Islet precursor cell (in vitro differentiated cells): ENCODE measurements at places on chromosomes 5 and 9.

DNA sequence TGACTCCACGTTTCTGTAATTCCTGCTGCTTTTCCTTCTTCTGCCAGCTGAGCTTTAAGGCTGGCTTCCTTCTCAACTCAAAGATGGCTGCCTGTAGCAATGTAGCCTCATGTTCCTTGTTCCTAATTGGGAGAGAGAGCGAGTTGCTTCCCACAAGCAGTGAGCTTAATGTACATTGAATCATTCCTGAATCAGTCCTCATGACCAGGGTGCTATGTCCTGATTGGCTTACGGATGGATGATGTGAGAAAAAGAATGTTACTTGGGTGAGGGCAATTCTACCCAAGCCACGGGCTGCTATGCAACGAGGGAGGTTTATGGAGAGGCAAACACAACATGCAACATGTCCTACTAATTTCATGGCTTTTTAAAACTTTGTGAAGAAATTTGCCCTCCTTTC lies 356.2 kb downstream of the RASEF start:
- DNase-seq = no peak

DNA sequence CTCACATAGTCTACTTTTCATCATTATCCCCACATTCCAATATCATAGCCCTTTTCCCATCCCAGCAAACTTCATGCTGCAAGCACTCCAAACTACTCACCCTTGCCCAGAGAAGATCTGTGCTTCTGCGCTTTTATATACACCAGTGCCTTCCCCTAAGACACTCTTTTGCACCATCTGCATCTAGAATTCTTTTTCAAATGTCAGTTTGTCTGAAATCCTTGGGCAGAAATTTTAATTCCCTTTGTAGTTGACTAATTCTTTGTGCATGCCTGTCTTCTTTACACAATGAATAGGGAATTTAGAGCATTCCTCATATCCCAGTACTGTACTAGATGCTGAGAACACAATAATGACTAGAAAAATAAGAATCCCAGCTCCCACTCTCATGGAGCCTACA lies 298.9 kb downstream of the KCNN2 start:
- DNase-seq = no peak

GRCh38 chr5:169921384-169921783 lies 58.9 kb downstream of the INSYN2B start:
- no peak for DNase-seq

DNA sequence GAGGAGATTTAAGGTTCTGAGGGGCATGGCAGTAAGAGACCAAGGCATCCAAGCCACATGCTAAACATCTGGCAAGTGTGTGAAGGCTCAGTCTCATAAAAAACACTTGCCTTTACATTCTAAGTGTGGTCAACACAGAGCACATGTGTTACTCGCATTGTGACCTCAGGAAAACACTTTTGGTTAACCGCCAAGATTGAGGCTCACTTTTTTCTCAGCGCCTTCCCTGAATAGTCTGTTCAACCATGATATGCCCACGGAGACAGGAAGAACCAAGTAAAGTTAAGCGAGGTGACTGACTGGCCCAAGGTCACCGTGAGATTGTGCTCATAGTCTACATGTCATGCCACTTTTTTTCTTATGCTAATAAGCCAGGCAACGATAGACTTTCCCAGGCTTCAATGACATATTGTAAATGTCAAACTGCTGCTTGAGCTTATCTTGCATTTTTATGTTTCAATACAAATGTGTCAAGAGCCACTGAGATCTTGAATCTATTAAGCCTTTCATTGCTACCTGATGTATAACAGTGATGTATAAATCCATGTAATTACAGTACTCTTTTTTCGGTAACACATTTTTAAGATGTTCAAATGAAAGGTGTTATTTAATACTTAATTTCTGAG lies 21.1 kb upstream of the IL9 start:
- DNase-seq = no peak

DNA sequence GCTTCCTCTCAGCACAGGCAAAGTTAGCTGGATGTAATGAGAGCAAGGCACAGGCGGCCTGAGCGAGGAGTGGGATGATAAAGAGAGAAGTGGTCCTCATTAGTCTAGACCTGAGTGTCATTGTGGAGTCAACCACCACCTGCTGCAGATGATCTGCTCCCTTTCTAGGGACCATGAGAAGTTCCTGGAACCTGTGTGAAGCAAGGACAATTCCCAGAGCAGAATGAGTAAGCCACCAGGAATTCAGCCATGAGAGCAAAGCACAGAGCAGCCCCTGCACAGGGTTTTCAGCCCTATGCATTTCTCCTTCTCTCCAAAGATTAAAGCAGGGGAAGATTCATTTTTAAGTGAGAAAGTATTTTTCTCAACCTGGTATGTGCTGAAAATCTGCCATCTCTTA lies 146.8 kb upstream of the SPEF2 start:
- peak; percentile 80 for DNase-seq

- DNase-seq = peak; percentile 6
Observed at GRCh38 chr9:114779352-114779845, 26.4 kb downstream of the TNFSF15 start.

DNA sequence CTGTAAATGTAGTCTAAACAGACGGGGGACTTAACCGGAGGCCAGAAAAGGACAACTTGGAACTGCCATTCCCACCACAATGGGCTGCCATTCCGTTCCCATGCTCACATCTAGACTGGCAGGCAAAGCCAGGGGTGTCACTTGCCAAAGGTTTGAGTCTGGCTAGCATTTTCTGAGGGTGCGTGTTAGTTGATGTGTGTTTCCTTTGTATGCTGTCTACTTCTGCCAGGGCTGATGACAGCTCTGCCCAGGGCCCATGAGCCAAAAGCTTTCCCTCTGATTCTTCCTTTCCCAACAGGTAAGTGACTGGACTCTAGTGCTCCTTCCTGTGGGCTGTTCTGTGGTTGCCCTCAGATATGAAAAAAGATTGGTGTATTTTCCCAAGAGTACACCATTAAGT lies 68.0 kb downstream of the ZNF608 start:
- no peak for DNase-seq

DNA sequence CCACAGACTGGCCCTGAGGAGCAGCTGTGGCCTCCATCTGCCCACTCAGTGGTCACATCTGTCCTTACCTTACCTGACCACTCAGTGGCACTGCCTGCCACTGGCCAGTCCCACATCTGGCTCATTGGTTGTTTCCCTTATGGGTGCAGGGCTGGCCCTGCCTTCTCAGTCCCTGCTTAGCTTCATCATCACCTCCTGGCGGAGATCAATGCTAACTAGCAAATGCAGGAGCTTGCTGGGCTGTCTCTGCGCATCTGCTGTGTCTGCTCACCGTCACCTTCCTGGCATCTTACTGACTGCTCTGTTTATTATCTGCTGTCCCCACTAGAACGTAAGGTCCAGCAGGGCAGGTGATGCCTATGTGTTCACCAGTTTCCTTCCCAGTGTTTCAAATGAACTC lies 356.9 kb downstream of the SEMA5A start:
- DNase-seq = peak; percentile 64

- DNase-seq = peak; percentile 43
Observed at GRCh38 chr9:126113756-126114408, 212.7 kb upstream of the MVB12B start.

GRCh38 chr5:40491644-40492043 lies 188.1 kb upstream of the PTGER4 start:
- peak; percentile 56 for DNase-seq

GRCh38 chr5:133487093-133487492 lies 125.2 kb downstream of the FSTL4 start:
- peak; percentile 33 for DNase-seq

GRCh38 chr5:113806250-113806649 lies 292.8 kb downstream of the YTHDC2 start:
- no peak for DNase-seq

DNA sequence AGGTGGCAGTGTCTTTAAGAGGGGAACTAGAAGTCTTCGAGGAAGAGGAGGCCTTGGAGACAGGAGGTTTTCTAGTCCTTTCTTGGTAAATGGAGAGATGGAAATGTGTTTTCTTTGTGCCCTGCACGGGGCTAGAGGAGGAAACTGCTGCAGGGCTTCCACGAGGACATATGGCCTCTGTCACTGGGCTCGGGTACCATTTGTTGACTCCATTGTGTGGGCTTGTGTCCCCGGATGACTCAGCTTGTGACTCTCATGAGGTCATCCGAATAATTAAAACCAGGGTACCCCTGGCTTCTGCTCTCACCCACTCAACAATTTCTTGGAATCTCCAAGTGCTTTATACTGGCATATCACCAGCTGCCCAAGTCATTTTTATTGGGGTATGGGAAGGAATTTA lies 261.7 kb downstream of the KIF4B start:
- DNase-seq = no peak

GRCh38 chr9:97766610-97767009 lies 69.5 kb upstream of the XPA start:
- no peak for DNase-seq

- peak; percentile 65 for DNase-seq
Observed at GRCh38 chr9:116238225-116238624, 84.6 kb downstream of the PAPPA start.

DNA sequence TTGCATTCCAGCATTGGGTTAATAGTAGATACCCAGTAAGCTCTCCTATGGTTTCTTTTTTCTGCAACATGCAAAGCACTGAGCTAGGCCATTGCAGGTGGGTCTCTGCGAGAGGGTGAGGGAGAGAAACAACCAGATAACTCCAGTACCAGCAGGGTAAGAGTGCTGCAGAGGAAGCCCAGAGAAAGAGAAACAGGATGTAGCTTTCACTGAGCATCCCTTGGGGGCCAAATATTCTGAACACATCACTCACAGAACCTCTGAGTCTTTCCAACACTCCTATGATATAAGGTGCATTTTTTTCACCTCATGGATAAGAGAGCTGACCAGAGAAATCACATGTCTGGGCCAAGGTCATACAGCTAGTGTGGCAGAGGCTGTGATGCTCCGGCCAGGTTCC lies 76.7 kb downstream of the TRIM32 start:
- DNase-seq = no peak

DNA sequence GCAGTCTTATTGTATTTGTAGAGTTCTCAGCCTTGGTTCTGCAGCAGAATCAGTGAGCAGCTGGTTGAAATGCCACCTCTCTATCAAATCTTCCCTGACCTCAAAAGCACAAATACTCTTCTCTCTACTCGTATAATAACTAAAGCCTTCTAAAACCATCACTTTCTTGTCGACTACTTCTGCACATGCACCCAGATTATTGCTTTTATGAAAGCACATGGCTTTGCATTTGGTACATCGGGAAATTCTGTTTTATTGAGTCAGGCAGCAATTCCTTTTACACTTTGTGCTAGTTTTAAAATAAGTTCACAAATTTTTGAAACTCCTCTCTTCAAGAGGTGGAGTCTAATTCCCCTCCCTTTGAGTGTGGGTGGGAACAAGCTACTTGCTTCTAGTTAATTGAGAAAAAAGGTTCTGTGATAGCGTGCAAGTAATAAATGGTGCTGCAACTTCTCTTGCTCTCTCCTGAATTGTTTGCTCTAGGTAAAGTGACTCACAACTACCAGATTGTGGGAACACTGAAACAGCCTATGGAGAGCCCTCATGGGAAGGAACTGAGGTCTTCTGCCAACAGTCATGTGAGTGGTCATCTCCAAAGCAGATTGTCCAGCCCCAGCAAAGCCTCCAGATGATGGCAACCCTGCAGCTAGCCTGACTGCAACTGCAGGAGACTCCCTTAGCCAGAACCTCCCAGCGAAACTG lies 66.0 kb upstream of the TAF1L start:
- DNase-seq = no peak

DNA sequence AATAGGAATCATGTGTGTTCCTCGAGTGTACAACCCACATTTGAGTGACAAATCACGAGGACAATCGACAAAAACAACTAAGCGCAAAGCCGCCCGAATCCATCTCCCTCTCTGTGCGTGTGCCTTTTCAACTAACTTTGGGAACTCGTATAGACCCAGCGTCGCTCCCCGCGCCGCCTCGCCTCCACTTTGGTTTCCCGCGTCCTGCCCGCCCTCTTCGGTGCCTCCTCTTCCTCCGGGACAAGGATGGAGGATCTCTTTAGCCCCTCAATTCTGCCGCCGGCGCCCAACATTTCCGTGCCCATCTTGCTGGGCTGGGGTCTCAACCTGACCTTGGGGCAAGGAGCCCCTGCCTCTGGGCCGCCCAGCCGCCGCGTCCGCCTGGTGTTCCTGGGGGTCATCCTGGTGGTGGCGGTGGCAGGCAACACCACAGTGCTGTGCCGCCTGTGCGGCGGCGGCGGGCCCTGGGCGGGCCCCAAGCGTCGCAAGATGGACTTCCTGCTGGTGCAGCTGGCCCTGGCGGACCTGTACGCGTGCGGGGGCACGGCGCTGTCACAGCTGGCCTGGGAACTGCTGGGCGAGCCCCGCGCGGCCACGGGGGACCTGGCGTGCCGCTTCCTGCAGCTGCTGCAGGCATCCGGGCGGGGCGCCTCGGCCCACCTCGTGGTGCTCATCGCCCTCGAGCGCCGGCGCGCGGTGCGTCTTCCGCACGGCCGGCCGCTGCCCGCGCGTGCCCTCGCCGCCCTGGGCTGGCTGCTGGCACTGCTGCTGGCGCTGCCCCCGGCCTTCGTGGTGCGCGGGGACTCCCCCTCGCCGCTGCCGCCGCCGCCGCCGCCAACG lies at the start of gene GPR150:
GPR150 (plus strand) TSS at position 58 of the 840 bp plus-strand sequence; CDS start at position 247, 189 bp downstream.
- peak; percentile 74 for DNase-seq

DNA sequence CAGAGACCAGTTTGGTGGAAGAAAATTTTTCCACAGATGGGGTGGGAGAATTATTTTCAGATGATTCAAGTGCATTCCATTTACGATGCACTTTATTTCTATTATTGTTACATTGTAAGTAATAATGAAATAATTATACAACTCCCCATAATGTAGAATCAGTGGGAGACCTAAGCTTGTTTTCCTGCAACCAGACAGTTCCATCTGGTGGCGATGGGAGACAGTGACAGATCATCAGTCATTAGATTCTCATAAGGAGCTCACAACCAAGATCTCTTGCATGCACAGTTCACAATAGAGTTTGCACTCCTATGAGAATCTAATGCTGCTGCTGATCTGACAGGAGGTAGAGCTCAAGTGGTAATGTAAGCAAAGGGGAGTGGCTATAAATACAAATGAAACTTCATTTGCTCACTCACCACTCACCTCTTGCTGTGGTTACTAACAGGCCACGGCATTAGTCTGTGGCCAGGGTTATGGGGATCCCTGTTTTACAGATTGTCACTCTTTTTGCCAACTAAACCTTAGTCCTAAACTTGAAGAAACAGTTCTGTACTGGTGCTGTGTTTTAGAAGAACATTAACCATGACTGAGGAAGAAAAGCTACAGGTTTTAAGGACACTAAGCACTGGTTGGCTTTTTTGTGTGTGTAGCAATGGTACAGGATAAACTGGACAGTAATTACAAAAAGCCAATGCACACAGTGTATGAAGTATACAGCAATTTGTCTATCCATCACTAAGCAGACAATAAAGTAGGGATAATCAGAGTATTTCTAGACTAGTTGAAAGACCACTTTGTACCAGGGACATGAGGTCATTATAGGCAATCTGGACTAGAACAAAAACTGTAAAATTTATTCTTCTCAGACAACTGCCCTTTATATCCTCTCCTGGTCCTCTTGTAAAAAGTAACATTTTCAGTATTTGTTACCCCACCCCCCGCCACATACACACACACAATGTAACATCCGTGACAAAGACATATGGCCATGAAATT lies 9.9 kb downstream of the TMEM232 start:
- DNase-seq = no peak
